ENCODE measurements at places on chromosomes 2 and 18.

DNA sequence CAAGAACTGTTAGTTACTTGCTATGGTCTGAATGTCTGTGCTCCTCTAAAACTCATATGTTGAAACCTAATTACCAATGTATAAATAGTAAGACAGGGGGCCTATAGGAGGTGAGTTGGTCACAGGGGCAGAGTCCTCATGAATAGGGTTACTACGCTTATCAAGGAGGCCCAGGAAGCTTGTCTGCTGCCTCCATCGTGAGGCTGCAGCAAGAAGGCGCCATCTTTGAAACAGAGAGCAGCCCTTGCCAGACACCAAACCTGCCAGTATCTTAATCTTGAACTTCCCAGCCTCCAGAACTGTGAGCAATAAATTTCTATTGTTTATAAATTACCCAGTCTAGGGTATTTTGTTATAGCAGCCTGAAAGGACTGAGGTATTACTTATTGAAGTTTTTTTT is 79.1 kb downstream of the TGIF1 start:
- peaks cover 16% of the 10 kb centered on the region for H3K4me1 ChIP-seq
- no peaks in the 10 kb centered on the region for H3K36me3 ChIP-seq
- H3K27ac ChIP-seq = no peak overlapping the region
- H3K27me3 ChIP-seq = no peaks in the 10 kb centered on the region

- no peaks in the 10 kb centered on the region for H3K4me1 ChIP-seq
- H3K4me3 ChIP-seq = no peak overlapping the region
- no peak for DNase-seq
- H3K27ac ChIP-seq = no peak overlapping the region
Observed at GRCh38 chr18:48488388-48488850, 50.4 kb upstream of the CTIF start.

DNA sequence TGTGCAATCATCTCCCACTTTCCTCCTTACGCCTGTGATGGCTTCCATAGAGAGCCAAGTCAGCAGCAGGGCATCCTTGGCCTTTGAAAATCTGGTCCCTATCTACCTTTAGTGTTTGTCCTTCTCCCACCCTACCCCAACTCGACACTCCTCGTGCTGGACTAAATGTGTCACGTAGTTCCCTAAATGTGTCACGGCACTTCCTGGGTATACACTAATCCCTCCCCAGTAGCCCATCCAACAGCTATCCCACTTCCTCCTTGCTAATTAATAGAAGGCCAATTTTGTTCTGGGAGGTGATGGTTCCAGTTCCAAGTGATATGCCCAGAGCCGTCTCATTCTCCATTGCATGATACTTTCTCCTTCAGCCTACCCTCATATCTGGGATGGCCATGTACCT is 36.5 kb upstream of the ZFP36L2 start:
- H3K4me3 ChIP-seq = no peak overlapping the region
- DNase-seq = no peak
- H3K36me3 ChIP-seq = no peaks in the 10 kb centered on the region
- H3K27ac ChIP-seq = no peak overlapping the region

DNA sequence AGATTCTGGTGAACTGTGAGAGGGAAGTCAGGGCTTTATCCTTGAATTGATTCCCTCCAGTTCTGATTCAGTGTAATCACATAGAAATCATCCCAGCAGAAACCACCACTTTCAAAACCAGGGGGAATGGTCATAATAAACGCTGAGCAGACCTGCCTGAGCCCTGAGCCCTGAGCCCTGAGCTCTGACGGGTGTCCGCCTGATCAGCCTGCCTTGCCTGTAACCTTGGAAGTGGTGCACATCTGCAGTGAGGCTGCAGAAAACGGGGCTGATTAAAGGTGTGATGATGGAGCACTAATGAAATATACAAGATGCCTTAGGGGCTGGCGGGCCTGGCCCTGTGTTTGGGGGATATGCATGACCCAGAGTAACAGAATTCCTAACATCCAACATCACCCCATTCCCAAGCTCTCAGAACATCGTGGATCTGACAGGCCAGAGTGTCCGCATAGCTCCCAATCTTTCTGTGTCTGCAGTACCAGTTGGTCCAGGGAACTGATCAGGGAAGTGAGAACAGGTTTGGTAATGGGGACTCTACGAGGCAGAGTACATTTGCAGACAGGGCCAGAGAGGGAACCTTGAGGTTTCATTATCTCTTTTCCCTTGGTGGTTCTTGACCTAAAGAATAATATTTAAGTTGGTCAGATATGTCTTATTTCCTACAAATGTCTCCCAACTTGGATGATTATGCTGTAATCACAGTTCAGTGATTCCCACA is 37.8 kb downstream of the KCTD18 start:
- no peak for DNase-seq
- H3K36me3 ChIP-seq = no peaks in the 10 kb centered on the region
- no peak overlapping the region for H3K27ac ChIP-seq
- no peak overlapping the region for H3K4me3 ChIP-seq
- H3K27me3 ChIP-seq = no peaks in the 10 kb centered on the region

- no peak for DNase-seq
- H3K27me3 ChIP-seq = no peaks in the 10 kb centered on the region
- H3K27ac ChIP-seq = no peak overlapping the region
- no peaks in the 10 kb centered on the region for H3K4me1 ChIP-seq
- H3K4me3 ChIP-seq = no peak overlapping the region
Observed at GRCh38 chr2:73638429-73638828, 3.8 kb downstream of the NAT8 start.
